ENCODE measurements at places on chromosomes 1 and 21.

DNA sequence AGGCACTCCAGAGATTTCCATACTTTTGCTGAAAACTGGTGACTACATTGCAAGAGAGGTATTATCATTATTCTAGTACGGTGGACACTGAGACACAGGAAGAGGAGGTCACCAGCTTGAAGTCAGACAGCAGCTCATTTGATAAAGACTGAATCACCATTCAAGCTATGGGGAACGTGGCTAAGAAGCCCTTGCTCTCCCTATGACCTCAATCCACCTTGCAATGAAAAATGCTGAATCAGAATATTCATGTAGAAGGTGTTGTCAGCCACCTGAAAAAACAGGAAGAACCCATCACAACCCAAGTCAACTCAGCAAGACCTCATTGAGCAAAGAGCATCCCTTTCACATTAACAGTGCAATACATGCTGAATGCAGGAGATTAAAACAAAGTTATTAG, 59.0 kb upstream of the FGGY start:
- DNase-seq = no peak

- no peak for DNase-seq
Measured at GRCh38 chr1:17273096-17273495, 24.2 kb downstream of the PADI3 start.

GRCh38 chr1:154553056-154554030, 5.1 kb downstream of the UBE2Q1 start:
- no peak for DNase-seq

DNA sequence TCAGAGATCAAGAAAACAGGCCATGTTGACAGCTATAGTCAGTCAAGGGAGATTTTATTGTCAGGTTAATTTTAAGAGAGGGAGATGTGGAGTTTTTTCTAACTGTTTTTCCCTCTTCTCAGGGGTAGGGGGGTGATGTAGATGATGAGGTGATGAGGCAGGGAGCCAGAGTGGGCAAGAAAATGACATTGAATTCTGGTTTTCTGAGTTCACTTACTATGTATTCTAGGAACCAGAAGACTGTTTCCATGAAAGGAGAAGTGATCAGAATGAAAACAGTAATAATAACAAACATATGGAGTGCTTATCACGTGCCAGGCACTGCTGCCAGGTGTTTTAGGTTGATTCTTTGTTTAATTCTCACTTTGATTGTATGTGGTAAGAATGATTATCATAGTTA, 40.2 kb downstream of the CASQ2 start:
- DNase-seq = no peak

DNA sequence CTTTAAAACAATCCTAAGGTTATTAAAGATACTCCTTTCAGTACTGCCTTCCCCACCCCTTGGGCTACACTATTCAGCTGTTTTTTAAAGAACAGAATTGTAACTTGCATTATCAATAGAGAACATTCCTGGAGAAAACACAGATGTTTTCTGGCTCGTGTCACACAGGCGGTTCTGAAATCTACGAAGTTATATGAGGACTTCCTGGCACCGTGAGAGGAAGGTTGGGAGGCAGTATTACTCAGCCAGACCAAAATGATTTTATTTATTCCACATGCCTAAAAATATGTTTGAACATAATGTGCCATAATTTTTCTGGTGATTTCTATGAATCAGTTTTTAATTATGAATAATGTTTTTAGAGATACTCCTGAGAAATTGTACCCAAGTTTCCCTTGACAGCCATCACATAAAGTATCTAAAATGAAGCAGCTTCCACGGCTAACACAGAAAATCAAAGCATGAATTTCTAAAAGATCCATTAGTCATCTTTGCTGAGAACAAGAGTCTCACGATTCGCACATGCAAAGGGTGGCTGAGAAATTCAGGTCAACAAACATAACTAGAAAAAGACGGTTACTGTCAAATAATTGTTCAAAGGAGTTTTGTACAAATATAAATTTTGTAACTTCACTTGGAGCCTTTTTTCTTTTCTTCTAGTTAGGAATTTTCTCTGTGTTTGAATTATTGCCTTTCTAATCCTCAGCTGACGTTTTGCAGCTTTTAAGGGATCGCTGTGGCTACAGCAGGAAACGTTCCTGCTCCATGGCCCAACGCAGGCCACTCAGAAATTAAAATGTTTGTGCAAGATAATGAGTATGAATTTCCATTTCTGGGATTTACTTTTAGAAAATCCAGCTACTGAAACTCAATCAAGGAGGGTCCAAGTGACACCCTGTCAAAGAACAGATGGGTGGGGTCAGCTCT, 8.0 kb upstream of the SIM2 start:
- DNase-seq = no peak

GRCh38 chr1:226919587-226919986, 20.5 kb upstream of the COQ8A start:
- DNase-seq = no peak

DNA sequence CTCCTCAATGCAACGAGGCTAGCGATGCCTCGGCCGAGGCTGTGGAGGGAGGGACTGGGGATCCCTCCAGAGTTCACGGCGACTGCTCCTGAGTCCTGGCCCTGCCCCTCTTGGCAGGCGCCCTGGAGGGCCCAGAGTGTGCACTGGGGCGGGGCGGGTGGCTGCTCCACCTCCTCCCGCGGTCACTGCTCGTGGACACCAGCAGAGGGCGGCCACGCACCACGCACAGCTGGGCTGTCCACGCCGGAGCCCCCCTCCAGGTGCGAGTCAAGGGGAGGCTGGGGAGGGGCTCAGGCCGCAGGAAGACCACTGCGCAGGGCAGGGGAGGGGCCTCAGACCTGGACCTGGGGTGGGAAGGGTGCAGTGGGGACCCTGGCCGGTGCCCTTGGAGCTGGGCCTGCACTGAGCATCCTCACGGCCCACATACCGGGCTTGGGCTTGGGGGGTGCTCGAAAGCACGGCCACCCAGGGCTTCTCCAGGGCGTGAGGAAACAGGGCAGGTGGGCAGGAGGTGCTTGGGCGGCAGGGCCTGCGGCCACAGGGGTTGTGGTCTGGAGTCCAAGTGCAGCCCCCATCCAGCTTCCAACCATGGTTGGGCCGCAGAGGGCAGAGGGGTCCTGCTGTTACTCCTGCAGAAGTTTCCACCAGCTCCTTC, 20.6 kb upstream of the TTC34 start:
- DNase-seq = peak; percentile 66

- peak; percentile 36 for DNase-seq
Measured at GRCh38 chr1:17356387-17357026, 15.5 kb upstream of the PADI6 start.

- no peak for DNase-seq
Measured at GRCh38 chr1:81237473-81238089, 563.2 kb upstream of the ADGRL2 start.
